Lung microvascular endothelial cell (primary cell): ENCODE measurements at places on chromosomes 4 and X.

DNA sequence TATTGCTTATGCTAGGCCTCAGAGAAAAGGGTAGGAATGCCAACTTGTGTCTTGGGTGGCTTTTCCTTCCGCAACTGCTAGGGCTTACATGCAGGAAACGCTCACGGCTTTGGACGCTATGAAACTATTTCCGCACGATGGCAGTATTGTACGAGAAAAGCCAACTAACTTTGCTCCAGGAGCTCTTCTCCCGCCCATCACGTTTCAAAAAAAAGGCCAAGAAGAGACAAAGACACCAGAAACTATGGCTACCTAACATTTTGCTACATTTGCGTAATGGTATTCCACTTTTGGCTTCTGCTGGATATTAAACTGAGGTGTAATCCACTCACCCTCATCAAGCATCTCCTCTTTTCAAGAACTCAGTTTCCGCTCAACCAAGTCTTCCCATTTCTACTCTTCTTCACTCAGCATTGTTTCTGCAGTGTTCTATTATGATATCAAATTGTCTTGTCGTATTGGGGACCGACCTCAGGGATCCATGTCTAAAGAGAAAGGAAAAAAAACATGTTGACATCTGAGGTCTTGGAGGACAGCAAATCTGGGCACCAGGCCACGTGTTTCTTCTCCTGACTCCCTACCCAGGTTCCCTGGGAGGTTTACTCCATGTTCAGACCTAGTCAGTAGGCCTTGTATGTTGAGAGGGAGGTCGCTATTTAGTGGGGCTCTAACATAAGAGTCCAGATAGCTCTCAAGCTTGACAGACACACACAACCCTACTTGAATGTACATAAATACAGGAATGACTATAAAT lies 239.4 kb upstream of the STK26 start:
- DNase-seq, result peak; percentile 69

GRCh38 chr4:25060963-25061340 lies 30.2 kb upstream of the LGI2 start:
- no peak for DNase-seq

- DNase-seq, result no peak
Observed at GRCh38 chr4:76723924-76724323, 174.0 kb downstream of the SOWAHB start.

DNA sequence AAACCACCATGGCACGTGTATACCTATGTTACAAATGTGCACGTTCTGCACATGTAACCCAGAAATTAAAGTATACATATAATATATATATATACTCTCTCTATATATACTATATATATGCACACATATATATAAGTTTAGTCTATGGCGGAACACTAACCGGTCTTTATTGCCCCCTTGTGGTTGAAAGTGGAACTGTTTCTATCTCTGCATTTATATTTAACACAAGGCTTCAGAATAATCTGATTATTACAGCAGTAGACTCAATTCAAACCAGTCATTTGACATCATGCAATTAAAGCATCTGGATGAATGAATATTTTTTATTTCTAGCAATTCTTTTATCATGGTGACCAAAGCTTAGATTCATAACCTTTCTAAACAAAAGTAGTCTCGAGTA lies 14.6 kb downstream of the RAB9B start:
- peak; percentile 43 for DNase-seq

- DNase-seq, result no peak
Observed at GRCh38 chr4:83112231-83112630, 2.3 kb downstream of the PLAC8 start.

GRCh38 chr4:21802406-21802805 lies 146.2 kb downstream of the KCNIP4 start:
- peak; percentile 82 for DNase-seq

GRCh38 chr4:15232366-15233263 lies 195.2 kb upstream of the C1QTNF7 start:
- DNase-seq, result peak; percentile 45

DNA sequence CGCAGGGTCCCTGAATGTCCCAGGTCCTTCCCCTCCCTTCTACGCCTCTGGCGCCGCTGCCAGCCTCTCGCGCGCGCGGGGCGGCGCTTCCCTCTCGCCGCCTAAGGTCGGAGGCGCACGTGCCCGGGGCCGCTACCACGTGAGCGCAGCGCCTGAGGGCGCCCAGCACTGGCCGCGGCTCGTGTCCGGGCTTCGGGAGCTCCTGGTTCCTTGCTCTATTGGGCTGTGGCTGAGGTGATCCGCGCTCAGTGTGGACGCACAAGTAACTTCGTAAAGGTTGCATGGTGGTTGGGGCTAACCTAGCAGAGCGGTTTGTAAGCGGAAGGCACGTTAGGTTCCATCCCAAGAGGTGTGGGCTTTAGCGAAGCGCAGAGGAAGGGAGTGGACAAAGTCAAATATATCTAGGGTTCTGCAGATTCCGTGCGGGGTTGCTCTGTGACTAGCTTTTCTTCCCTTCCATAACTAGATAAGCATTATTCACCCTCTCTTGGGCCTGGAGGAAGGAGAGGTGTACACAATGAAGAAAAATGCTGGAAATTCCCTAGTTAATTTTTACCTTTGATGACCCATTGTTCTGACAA lies 1.8 kb downstream of the TLL1 start:
- DNase-seq, result peak; percentile 85

- no peak for DNase-seq
Observed at GRCh38 chr4:75714704-75715103, 9.7 kb upstream of the USO1 start.

GRCh38 chrX:152646961-152647360 lies 9.3 kb downstream of the GABRQ start:
- DNase-seq, result no peak

DNA sequence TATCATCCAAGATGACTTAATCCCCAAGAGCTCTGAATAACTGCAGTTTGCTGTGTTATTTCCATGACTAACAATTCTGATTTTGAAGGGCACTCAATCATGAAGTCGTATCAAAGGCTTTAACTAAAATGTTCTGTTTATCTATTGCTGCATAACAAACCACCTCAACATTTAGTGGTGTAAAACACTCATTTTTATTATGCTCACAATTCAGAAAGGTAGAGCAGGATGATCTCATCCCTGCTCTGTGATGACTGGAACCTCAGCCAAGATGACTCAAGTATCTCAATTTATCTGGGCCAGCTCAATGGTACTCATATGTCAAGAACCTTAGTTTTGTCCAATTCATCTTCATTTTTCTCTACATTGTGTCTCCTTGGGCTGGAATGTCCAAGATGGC lies 451.1 kb downstream of the PPARGC1A start:
- DNase-seq, result no peak

GRCh38 chr4:1855333-1856070 lies 454 bp downstream of the LETM1 start:
- peak; percentile 12 for DNase-seq

- DNase-seq, result no peak
Observed at GRCh38 chrX:24668111-24668510, 21.0 kb upstream of the PCYT1B start.

GRCh38 chr4:124958847-124959246 lies 246.3 kb upstream of the ANKRD50 start:
- DNase-seq, result no peak

- DNase-seq, result peak; percentile 90
Observed at GRCh38 chr4:123452616-123453015, 56.0 kb downstream of the SPRY1 start.

DNA sequence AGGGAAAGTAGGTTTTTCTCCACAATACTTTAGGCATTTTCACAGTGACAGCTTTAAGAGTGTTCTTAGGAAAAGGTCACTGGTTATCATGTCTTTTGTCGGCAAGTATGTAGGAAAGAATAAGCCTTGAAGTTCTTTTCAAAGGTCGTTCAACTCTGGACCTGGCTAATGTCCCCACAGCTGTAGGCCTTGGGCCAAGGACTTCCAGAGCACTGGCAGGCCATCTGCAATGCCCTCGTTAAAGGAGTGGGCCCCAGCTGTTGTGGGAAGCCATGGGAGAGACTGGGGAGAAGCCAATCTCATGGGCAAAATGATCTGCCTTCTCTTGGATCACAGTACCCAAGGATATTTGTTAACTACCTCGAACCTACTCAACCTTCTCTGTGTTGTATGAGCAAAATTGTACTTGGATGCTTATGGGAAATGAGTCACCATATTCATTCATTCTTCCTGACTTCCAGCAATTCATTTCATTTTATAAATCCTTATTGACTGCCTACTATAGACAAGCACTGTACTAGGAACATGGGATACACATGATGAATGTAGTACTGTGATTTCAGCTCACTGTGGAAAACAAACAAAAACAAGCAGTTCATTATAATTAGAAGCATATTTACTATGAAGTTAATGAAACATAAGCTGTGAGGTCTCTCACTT lies 141.1 kb upstream of the KIT start:
- DNase-seq, result peak; percentile 48

DNA sequence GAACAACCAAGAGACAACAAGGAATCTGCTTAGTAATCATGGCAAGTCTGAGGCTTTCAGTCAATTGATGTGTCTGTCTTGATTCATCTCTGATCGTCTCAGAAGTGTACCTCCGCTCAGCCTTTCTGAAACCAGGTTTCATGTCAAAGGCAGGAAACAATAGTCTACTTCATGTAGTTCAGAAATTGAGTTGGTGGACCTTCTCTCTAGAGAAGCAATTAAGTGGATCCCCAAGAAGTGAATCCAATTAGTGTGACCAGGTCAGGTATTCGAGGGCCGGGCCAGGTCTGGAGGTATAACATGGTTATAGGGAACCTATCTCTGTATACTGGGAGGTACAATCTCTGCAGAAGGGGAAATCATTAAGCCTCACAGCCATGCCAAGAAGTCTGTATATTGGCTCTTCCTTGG lies 32.0 kb downstream of the DAPP1 start:
- DNase-seq, result no peak

DNA sequence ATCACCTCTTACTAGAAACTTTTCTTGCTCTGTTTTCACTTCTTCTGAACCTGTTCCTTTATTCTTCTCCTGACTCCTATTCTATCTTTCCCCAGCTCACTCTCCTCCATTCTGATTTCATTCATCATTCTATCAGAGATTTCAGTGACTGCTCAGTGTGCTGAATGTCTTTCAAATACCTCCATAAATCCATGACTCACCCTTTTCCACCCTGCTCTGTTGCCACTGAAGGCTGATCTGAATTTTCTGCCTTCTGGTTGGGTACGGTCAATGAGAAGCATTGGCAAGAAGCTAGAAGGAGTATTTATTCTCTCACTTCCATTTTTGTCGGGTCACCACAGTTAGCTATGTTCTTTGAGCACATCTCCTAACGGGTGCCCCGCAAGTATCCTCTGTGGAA lies 265.9 kb downstream of the CBLL2 start:
- DNase-seq, result no peak

- DNase-seq, result no peak
Observed at GRCh38 chr4:30605616-30606190, 114.5 kb upstream of the PCDH7 start.

DNA sequence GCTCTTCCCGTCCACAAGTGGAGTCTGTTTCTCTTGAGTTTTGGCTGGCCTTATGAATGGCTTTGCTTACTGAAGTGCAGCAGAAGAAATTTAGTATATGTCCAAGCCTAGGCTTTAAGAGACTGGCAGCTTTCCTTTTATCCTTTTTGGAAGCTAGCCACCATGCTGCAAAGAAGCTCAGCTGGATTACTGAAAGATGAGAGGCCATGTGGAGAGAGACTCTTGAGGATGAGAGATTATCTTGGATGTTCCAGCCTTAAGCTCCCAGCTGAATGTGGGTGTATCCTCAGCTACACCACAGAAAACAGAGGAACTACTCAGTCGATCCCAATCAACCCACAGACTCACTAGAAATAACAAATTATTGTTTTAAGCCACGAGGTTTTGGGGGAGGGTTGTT lies 12.5 kb downstream of the CCNG2 start:
- DNase-seq, result no peak

GRCh38 chr4:145207934-145208333 lies 27.5 kb upstream of the OTUD4 start:
- no peak for DNase-seq

DNA sequence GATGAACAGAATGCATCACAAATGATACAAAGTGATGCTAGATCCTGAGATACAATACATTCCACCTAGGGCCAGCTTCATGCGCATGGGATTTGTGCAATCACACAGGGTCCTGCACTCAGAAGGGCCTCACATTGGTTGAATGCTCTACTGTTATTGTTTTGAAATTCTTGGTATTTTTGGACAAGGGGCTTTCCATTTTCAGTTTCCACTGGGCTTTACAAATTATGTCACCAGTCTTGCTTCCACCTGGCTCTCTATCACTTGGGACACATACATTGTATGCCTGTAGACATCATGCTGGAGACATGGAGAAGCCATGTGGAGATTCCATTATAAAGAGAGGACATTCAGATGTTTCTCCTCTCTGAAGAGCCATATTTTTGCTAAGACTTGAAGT lies 155.8 kb downstream of the NAA11 start:
- no peak for DNase-seq

GRCh38 chrX:15664487-15665444 lies at the start of gene CLTRN:
Gene CLTRN (minus strand): TSS chrX:15664805. CDS start chrX:15664775, 30 bp downstream.
- no peak for DNase-seq

DNA sequence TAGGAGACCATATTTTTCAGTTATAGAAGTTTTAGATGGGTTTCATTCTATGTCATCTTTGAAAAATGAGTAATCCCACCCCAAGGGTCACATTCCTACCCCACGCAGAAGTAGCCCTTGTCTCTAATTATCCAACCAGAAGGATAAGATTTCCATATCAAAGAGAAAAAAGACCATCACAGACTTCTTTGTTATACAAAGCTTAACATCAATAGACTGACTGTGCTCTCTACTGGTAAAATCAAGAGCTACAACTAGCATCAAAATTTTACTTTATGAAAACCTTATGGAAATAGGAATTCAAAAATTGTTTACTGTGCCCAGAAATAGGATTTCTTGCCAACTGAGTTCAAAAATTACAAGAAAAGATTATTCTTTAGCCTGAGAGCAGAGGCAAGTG lies 24.9 kb downstream of the TNMD start:
- DNase-seq, result peak; percentile 10

GRCh38 chr4:105912633-105913032 lies 17.4 kb downstream of the NPNT start:
- no peak for DNase-seq

DNA sequence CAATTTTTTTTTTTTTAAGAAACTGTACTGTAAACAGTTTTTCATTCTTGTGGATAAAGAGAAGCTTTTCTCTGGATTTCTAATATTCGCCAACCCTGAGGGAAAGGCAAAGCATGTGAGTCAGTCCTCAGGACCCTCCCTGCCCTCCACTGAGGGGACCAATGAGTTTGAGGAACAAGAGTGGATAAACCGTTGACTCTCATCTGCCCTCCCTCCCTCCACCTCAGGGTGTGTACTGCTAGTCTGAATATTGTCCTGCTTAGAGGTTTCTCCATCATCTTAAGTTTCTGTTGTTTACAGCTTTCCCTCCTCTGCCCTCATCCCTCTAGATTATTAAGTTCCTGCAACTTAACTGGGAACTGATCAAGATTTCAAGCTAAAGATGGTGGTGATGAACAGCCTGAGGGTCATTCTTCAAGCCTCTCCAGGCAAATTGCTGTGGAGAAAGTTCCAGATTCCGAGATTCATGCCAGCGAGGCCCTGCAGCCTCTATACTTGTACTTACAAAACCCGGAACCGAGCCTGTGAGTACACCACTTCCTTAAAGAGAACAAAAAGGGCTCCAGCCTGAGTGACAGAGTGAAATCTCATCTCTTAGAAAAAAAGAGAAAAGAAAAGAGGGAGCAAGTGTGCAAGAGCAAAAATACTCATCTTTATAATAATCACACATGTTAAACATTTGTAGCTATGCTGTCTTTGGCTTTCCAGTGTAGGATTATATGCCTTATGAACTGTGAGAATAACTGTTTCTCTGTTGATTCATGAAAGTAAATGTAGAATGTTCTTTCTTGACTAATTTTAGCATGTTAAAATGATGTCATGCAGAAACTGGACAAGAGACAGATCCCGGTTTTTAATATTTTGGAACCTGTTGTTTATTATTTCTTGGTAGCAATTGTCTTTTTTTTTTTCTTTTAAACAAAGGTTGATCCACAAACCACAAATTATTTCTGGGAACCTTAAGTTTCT lies 11.9 kb downstream of the CA5B start:
- no peak for DNase-seq
